Suprapubic skin (tissue), 4 donors: ENCODE measurements at places on chromosomes 13 and 19. TPM values are rescaled to one million over a fixed set of nuclear protein-coding genes. Genes with fewer than 3 reads are reported as not detected.
A peak's percentile ranks its signal among the peaks of the same experiment; 100 is the strongest.

DNA sequence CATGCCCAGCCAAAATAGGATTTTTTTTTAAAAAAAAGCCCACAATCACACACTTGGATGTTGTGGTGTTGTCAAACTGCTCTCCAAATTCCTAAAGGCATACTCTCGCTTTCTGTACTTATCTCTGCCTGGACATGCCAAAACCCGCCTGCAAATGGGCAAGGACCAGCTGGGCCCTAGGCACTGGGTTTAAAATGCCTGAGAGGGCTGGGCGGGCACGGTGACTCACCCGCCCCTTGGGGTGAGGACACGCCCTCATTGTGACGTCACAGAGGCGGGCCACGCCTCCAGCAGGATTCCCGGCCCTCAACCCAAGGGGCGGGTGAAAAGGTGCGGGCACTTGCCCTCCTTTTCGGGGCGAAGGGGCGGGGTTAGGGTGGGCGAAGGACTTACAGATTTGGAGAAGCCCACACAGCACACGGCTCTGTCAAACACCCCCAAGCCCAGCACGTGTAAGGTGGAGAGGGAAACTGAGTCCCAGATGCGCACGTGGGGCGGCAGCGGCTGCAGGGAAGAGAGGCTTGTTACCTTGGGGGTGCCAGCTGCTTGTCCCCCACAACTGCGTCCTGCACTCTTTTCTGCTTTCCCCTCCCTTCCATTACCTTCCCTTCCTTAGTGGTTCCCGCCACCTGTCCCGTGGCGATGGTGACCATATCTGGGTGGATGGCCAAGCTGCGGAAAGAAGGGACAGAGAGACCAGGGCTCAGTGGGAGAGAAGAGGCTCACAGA is 6.6 kb downstream of the EML2 start:
- DNase-seq = peak; percentile 87
- H3K27me3 ChIP-seq = no peaks in the 10 kb centered on the region
- peaks cover 15% of the 10 kb centered on the region for H3K36me3 ChIP-seq
- no peak overlapping the region for H3K4me3 ChIP-seq
- peak overlapping the region; percentile 71 for H3K27ac ChIP-seq

DNA sequence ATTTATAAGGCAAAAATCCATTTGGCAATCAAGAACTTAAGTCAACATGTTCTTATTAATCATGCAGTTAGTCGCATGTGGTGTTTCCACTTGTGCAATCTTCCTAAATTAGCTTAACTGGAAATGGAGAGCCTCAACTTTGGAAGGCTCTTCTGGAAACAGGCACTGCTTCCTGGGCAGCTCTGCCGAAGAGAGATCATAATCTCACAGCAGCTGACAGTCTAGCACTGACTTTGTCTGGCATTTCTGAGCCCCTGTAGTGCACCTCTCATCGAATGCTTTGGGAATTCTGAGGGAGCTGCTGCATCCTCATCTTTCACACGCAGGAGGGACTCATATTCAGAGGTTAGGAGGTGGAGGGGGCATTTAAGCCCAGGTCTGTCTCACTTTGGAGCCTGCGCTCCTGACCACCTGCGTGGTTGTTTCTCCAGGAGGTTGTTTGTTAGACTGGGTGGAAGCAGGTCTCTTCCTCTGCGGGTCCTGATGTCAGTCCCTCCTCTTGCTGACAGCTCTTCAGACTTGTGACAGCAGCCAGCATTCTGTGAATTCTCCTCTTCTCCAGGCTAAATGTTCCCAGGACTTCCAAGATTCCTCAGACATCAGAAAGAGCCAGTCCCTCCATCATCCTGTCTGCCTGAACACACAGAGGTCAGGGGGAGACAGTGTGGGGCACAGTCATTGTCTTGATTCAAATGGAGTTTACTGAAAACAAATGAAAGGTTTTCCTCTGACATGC is 100.4 kb upstream of the GJB6 start:
- H3K36me3 ChIP-seq = no peaks in the 10 kb centered on the region
- no peak overlapping the region for H3K4me3 ChIP-seq
- no peak for DNase-seq
- H3K27me3 ChIP-seq = no peaks in the 10 kb centered on the region
- peaks cover 17% of the 10 kb centered on the region for H3K4me1 ChIP-seq
- H3K27ac ChIP-seq = no peak overlapping the region

GRCh38 chr19:48719263-48720171 is at the start of gene MAMSTR:
MAMSTR (minus strand) TSS chr19:48719725; CDS start chr19:48719031, 694 bp downstream.
- peak within 1 kb of the TSS; percentile 52 for H3K4me3 ChIP-seq
- no peaks in the 10 kb centered on the region for H3K27me3 ChIP-seq
- peak; percentile 75 for DNase-seq
- peaks cover 43% of the 10 kb centered on the region for H3K4me1 ChIP-seq
- no peaks in the 10 kb centered on the region for H3K36me3 ChIP-seq
- H3K27ac ChIP-seq = peak within 1 kb of the TSS; percentile 56

DNA sequence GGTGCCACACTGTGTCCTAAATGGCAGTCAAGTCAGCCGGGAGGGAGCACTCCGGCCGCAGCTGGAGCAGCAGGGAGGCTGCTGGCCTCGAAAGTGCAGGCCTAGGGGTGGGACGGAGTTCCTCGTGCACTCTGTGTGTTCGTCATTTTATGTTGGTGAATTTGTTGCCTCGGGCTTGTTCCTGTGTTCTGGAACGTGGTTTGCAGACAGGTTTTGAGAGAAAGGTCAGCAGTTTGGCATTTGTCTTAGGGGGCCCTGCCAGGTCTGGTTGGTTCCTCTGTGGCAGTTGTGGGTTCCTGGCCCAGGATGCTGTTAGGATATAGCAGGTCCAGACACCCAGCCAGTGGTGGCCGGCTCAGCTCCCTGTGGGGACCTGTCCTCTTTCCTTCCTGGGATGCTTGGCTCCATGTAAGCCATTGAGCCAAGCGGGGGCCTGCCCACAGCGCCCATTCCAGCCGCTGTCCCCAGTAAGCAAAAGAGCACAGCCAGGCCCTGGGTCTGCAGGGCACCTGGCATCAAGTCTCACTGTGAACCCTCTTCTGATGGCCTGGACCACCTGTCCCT is 30.0 kb downstream of the MPHOSPH8 start:
- H3K36me3 ChIP-seq = peaks cover 88% of the 10 kb centered on the region
- no peak overlapping the region for H3K27ac ChIP-seq
- no peaks in the 10 kb centered on the region for H3K4me1 ChIP-seq
- H3K4me3 ChIP-seq = no peak overlapping the region

DNA sequence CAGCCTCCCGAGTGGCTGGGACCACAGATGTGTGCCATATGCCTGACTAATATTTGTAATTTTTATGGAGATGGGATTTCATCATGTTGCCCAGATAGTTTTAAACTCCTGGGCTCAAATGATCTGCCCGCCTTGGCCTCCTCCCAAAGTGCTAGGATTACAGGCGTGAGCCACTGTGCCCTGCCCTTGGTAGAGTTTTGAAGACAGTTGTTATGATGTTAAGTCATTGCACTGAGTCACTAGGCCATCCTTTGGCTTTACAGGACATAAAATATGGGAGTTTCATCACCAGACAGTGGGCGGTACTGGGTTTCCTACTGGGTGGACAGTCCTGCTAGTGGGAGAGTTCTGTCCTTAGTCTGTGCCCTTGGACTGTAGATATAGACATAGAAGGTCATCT is 282.5 kb downstream of the ATP8A2 start:
- H3K4me3 ChIP-seq = no peak overlapping the region
- DNase-seq = no peak
- H3K4me1 ChIP-seq = peaks cover 9% of the 10 kb centered on the region
- H3K27me3 ChIP-seq = no peaks in the 10 kb centered on the region
- no peaks in the 10 kb centered on the region for H3K36me3 ChIP-seq

DNA sequence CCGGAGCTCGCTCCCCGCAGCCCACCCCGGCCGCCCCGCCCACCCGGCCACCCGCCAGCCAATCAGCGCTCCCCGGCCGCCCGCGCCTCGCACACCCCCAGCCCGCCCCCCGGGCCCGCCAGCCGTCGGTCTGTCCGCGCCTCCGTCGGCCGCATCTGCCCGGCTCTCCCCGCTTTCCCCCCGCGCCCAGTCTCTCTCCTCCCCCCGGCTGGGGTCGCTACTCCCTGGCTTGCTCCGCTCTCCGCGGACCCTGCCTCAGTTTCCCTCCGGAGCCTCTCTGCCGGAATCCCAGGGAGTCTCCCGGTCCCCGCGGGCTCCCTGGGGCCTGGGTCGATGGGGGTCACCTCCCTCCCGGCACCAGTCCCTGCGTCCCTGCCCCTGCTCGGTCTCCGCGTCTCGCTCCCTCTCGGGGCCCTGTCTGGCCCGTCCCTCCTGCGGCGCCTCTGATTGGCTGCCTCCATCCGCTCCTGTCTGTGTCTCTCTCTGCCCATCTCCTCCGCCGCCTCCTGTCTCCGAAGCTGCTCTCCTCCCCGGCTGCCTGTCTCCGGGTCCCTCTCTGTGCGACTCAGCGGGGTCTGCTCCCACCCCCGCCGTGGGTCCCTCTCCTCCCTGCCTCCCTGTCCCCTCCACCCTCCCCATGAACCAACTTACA is 484 bp downstream of the IL11 start:
- H3K27ac ChIP-seq = no peak overlapping the region
- no peaks in the 10 kb centered on the region for H3K36me3 ChIP-seq
- DNase-seq = no peak
- peaks cover 73% of the 10 kb centered on the region for H3K27me3 ChIP-seq
- peak overlapping the region; percentile 37 for H3K4me3 ChIP-seq
- H3K4me1 ChIP-seq = peaks cover 27% of the 10 kb centered on the region

DNA sequence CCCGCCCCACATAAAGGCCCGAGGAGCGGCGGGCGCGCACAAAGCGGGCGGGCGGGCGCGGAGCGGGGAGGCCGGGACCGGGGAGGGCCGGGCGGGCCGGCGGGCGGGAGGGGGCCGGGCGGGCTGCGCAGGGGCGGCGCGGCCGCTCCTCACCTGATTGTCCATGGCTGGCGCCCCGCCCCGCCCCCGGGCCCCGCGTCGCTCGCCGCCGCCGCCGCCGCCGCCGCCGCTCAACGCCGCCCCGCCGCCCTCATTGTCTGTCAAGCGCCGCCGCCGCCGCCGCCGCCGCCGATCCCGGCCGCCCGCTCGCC is 200 bp downstream of the MLLT1 start:
- peaks cover 53% of the 10 kb centered on the region for H3K4me1 ChIP-seq
- no peaks in the 10 kb centered on the region for H3K27me3 ChIP-seq
- peak overlapping the region; percentile 86 for H3K4me3 ChIP-seq
- no peak for DNase-seq
- H3K27ac ChIP-seq = peak overlapping the region; percentile 87
- H3K36me3 ChIP-seq = no peaks in the 10 kb centered on the region

DNA sequence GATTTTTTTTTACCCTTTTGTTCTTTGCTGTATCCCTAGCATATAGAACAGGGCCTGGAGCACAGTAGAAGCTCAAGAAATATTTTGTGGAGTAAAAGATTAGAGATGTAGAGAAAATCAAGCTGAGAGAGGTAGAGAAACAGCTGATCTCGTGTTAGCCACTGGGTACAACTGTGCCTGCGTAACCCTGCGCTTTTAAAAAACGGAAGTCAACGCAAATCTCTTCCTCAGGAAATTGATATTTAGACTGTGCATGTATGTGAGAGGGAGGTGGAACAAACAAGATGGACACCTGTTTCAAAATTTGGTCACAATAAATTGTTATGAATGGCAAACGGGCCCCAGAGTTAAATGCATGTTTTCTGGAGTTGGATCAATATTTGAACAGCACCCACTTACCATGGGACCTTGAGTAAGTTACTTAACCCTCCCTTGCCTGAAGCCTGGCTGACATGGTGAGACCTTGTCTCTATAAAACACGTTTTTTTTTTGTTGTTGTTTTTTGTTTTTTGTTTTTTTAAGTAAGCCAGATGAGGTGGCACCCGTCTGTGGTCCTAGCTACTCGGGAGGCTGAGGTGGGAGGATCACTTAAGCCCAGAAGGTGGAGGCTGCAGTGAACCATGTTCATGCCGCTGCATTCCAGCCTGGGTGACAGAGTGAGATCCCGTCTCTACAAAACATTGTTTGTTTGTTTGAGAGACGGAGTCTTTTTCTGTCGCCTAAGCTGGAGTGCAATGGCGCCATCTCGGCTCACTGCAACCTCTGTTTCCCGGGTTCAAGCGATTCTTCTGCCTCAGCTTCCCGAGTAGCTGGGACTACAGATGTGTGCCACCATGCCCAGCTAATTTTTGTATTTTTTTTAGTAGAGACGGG is 3.3 kb upstream of the EPOR start:
- no peaks in the 10 kb centered on the region for H3K36me3 ChIP-seq
- H3K4me3 ChIP-seq = no peak overlapping the region
- peaks cover 22% of the 10 kb centered on the region for H3K4me1 ChIP-seq
- H3K27ac ChIP-seq = no peak overlapping the region
- H3K27me3 ChIP-seq = peaks cover 15% of the 10 kb centered on the region
- no peak for DNase-seq

DNA sequence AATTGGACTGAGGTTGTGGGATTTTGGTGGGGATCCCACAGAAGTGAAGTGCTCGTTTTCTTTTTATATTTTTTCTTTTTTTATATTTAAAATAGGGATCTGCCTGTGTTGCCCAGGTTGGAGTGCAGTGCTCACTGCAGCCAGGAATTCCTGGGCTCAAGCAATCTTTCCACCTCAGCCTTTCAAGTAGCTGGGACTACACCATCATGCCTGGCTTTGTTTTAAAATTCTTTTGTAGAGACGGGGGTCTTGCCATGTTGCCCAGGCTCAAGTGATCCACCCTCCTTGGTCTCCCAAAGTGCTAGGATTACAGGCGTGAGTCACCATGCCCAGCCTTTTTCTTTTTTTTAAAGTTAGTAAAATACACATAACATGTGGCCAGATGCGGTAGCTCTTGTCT is 20.6 kb downstream of the CRTC1 start:
- no peak for DNase-seq
- H3K27ac ChIP-seq = no peak overlapping the region
- H3K4me1 ChIP-seq = peaks cover 24% of the 10 kb centered on the region
- H3K4me3 ChIP-seq = no peak overlapping the region
- H3K27me3 ChIP-seq = no peaks in the 10 kb centered on the region
- no peaks in the 10 kb centered on the region for H3K36me3 ChIP-seq

ZFR2 gene
- not detected for total RNA-seq

KDELR1 gene
- 77.3 TPM for total RNA-seq

STOML3 gene
- not detected for total RNA-seq

ERVV-1 gene
- not detected for total RNA-seq
